HCT116 (cell line): ENCODE measurements at places on chromosomes 16 and 17.

DNA sequence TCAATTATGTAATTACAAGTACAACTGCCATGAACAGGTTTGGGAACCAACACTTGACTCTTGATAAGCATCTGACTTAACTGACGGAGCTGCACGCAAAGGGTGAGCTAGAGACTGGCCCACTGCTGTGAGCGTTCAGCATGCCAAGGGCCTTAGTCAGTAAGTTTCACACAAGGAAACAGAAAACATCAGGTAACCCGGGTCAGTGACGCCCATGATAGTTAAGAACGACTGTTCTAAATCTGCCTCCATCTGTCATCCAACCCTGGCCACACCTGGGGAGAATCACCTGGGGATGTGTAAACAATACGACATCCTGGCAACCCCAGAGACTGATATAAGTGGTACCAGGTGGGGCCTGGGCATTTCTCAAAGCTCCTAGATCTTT, 12.3 kb downstream of the SMIM5 start:
- peak; percentile 90 for DNase-seq

DNA sequence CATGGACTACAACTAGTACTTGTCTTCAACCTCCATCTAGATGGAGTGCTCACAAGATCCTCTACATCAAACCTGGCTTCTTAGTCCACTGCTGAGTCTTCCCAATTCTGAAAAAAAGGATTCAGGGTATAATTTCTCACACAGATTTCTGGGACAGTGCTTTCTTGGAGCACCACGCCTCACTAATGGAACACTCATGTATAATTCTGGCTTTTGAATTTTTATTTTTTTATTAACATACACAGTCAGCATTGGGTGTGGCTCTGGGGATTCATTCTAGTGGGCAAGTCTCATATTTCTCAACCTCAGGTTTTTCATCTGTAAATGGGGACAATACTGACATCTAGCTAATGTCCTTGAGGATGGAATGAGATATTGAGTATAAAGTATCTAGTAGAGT, 696.0 kb downstream of the WWOX start:
- no peak for DNase-seq

GRCh38 chr16:65463652-65464260, 341.9 kb upstream of the CDH11 start:
- DNase-seq: no peak

GRCh38 chr17:66495035-66495434, 192.6 kb downstream of the PRKCA start:
- DNase-seq: no peak

- no peak for DNase-seq
Observed at GRCh38 chr17:13777003-13777402, 175.3 kb upstream of the HS3ST3A1 start.

DNA sequence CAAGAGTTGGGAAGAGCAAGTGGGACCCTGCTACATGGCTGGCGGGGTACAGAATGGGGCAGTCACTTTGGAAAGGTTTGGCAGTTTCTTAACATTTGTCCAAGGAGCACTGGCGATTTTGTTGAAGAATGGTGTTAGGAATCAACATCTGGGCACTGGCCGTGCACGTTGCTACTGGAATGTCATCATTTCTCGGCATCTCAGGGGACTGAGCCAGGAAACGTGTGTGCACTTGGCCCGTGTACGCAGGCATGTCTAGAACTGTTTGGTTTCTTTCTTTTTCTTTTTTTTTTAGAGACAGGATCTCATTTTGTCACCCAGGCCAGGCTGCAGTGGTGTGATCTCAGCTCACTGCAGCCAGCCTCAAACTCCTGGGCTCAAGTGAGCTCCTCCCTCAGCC, 17.3 kb upstream of the FOXK2 start:
- no peak for DNase-seq

DNA sequence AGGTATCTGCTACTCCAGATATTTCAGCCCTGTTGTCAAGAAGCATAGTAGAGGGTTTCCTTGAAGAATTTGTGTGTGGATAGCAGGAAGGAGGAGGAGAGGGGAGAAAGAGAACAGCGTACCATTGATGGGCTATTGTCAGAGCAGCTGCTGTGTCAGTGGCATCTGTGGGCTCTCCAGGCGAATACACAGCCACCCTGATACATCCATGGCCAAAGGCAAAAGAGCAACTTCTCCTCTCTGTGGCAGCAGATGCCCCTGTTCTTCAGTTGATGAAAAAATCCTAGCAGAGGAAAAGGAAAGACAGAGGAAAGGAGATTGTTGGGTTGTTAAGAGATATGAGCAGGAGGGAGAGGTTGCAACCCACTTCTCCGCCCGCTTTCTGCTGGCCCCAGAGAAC, 12.2 kb upstream of the KCNJ2 start:
- no peak for DNase-seq

DNA sequence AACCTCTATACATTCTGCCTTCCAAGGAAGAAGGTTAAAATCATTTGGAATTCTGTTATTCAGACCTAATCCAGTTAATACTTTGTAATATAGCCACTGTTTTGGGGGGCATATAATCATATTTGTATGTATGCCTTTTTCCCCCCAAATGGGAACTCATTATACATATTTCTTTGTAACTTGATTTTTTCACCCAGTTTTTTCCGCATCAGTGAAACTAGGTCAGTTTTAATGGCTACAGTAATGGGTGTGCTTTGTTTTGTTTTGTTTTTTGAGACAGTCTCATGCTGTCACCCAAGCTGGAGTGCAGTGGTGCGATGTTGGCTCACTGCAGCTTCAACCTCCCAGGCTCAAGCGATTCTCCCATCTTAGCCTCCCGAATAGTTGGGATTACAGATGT, 54.9 kb downstream of the WWP2 start:
- DNase-seq: no peak

- DNase-seq: no peak
Observed at GRCh38 chr17:73782231-73782630, 138.0 kb upstream of the SDK2 start.

- no peak for DNase-seq
Observed at GRCh38 chr16:4654011-4654963, 29.7 kb downstream of the MGRN1 start.

DNA sequence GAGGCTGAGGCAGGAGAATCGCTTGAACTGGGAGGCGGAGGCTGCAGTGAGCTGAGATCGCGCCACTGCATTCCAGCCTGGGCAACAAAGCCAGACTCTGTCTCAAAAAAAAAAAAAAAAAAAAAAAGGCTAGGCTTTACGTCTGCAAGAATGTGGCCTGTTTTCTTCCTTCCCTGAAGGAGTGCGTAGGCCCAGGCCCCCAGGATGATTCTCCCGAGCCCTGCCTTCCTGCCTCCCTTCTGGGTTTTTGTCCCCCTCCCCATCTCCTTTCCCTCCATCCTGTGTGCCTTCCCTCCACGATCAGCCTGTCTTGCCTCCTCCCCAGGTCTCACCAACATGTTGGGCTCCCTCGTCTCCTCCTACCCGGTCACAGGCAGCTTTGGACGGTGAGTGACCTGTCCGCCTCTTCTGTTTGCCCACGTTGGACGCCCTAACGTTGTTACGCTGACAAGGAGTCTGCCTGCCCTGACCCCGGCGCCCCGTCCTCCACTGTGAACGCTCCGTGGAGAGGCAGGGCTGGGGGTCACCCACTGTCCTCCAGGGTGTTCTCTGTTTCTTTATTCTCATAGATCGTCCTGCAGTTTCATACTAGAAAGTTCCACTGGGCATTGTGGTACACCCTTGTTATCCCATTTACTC, 15.7 kb upstream of the RNF213 start:
- no peak for DNase-seq

DNA sequence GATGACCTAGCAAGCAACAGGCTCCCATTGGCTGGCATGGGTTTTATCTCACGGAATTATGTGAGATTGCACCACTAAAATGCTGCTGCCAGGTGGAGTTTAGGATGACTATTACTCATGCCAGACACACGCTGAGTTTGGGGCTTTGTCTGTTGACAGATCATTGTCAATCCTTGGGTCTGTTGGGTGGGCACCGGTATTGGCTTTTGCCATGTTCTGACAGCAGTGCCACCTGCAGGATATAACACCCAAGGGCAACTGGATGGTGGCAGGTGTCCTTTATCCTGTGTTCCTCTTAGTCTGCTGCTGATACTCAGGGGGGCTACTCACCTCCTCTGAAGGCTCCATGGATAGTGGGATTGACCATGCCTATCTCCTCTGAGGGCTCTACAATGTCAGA, 221.6 kb upstream of the DYNLRB2 start:
- DNase-seq: no peak

DNA sequence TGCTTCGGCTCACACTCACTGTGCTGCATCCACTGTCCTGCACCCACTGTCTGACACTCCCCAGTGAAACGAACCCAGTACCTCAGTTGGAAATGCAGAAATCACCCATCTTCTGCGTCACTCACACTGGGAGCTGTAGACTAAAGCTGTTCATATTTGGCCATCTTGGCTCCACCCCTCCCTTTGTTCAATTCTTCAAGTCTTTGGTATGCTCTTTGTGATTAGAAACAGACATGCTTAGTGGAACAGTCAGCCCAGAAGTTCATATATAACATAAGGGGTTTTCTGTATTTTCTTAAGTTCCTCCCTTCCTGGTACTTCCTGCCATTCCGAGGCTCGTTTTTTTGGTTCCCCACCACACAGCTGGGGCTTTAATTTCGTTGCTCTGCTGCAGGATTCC, 398.5 kb upstream of the DYNLRB2 start:
- DNase-seq: no peak

DNA sequence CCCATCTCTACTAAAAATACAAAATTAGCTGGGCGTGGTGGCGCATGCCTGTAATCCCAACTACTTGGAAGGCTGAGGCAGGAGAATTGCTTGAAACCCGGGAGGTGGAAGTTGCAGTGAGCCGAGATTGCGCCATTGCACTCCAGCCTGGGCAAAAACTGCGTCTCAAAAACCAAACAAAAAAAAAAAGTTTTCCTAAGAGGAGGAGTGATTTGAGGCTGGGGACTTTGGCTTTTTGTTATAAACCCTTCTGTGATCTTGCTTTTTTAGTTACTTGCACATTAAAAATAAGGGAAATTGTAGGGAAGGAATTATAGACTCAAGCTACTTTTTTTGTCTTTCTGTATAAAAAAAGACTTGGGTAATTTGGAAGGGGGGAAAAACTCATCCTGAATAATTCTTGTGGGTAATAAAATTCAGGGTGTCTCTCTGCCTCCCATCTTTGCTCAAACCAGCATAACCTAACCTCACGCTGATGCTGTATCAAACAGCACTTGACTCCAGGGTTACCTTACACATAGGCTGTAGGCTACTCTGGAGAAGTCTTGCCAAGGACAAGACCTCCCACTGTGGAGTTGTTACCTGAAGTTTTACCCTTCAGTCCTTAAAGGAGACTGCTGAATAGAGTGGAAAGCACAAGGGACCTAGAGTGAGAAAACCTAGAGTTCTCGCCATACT, 1.7 kb upstream of the CDR2 start:
- DNase-seq: no peak

- no peak for DNase-seq
Observed at GRCh38 chr16:2689968-2690801, 7.9 kb downstream of the KCTD5 start.

DNA sequence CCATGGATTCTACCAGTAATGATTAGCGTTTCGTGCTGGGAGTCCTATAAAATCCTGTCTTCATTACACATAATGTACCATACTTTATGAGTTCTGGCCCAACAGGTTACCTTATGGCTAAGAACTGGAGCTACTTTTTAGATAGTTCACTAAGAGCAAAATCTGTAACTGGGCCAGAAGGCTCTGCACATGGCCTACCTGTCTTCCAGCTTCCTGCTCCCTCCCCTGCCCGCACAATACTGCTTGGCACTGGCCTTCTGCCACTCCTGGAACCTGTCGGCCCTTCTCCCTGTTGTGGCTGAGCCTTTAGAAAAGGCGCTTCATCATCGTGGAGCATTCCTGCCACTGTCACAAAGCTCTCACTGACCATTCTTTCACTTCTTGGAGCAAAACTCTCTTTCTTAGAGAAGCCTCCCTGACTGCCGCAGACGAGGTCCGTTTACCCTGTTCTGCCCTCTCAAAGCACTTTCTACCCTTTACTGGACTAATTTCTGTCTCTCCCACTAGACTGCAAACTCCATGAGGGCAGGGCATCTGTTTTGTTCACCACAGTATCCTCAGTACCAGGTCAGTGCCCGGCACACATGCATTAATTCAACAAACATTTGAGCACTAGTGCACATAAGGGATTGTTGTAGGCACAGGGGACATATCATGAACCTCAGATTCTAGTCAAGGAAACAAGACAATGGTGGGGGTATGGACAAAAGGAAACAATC, 116.5 kb downstream of the PARN start:
- no peak for DNase-seq

GRCh38 chr17:78258323-78259191, 27.1 kb downstream of the TMEM235 start:
- no peak for DNase-seq

GRCh38 chr17:17523731-17524490, 27.7 kb upstream of the RASD1 start:
- DNase-seq: no peak

DNA sequence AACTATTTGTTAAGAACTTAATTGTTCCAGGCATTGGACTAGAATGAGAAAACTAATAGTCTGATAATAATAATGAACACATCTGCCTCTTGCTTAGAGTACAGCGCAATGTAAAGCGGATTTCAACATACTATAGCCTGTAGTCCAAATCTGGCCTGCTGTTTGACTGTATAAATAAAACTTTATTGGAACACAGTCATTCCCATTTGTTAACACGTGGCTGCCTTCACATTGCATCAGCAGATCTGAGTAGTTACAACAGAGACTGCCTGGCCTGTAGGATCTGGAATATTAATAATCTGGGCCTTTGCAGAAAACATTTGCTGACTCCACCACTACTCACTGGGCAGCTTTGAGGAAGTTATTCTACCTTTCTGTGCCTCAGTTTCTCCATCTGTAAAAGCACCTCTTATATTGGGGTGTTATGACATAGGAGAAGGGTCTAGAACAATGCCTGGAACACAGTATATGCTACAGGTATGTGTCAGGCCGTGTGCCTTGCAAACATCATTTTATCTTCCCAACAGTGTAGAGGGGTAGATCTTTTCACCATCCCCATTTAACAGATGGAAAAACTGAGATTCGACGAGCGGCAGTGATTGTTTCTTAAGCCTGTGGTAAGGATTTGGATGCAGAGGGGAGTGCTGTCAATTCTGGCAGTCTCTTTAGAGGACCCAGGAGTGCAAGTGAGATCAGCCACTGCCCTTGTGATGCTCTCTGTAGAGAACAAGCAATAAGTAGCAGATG, 22.2 kb downstream of the PDILT start:
- DNase-seq: no peak

- no peak for DNase-seq
Observed at GRCh38 chr16:87721622-87722585, 43.9 kb downstream of the KLHDC4 start.
